ENCODE measurements at places on chromosomes 4 and X.

DNA sequence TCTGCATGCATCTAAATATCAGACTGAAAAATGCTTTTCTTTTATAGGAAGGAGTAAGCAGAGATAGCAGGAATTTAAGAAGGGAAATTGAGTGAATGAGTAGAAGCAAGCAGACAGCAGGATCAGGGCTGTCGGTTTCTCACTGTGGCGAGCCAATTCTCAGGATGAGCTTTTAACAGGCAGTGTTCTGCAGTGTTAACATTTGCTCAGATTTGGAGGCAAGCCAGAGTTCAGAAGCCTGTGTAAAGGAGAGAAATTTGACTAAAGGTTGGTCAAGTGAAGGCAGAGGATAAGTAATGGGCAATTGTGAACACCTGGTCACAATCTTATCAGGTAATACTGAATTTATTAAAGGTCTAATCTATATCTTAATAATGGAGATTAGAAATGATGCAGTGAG, 133.3 kb upstream of the MAGEB16 start:
- DNase-seq, result no peak

DNA sequence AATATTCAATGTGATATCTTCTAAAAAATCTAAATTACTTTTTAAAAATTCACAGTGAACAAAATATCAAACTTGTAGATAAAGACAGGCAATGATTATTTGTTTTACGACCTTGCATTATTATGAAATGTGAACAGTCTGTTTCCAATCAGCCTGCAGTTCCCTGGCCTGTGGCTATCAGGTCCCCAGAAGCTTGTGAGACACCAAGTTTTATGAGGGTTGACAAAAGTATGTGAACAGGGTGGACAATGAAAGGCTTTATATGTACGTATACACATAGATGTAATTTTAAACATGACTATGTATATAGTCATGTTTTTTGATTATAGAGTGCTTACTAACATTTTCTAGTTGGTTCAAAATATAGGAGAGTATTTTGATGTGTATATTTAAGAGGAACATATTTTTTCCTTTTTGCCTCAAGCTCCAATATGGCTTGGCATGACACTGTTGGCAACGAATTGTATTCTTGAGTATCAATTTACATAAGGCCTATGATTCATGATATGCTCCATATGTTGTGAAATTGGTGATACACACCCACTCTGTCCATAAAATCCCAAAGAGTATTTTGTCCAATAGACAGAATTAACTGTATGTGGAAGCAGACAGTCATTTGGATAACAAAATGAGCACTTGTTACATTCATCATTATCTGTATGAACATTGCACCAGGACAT, 55.7 kb downstream of the BTC start:
- DNase-seq, result no peak

DNA sequence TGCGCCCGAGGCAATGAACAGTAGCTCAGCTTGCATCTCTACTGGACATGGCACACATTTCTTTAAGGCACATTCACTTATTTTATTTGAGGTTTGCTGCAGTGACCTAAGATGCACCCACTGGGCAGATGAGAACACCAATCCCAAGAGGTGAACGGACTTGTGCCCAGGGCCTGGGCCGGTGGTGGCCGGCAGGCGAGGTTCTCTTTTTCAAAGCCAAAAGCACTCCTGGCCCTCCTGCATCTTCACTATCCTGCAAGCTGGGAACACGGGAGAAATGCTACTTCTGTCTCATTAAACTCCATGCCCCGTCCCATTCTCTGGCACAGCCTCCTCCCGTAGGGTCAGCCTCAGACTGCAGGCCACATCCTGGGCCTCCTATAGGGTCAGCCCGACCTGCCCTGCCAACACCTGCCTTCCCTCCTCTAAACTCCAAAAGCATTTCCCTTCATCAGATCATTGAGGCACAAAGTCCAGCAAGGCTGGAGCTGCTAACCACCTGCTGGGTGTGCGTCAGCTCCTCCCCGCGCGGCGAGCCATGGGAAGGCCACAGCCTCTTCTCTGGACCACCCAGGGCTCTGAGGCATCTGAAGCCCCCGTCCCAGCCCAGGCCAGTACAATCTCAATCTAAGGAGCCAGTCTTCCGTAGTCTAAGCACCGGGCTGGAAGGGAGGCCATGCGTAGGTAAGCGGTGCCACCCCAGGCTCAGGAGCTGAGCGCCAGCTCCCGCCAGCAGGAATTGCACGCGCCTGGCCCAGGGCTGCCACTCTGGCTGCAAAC, 166.1 kb downstream of the AFAP1 start:
- no peak for DNase-seq

DNA sequence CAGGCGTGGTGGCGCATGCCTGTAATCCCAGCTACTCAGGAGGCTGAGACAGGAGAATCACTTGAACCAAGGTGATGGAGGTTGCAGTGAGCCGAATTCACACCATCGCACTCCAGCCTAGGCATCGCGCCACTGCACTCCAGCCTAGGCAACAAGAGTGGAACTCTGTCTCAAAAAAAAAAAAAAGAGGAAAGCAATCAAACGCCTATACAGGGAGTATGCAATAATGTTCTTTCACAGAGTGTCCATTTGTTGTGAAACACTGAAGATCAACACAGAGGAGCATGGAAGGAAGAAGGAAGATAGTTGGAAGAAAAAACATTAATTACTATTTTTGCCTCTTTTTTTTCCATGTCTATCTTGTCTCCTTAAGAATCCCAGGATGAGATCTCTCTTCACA, 113.4 kb downstream of the FBXO8 start:
- no peak for DNase-seq

DNA sequence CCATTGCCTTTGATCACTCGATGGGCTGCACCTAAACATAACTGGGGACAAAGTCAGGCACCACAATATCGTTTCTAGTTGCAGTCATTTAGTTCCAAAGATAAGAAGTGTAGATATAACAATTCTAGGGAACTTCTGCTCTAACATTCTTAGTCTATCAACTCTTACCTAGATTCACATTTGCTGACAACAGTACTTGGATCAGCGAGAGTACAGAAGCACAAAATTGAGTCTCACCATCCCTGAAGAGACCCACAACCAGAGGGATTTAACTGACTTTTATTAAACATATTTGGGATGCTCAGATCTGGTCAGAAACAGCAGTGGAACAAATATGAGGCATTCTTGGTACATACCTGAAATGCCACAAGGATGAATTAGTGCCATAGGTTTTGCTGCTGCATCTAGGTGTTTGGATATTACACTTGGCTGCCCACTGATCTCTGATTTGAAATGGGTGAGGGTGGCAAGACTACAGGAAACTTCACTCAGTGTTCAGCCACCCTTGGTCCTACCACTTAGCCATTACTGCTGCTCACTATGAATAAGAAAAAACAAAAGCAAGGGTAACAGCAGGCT, 28.9 kb upstream of the HUWE1 start:
- DNase-seq, result no peak

GRCh38 chrX:65879977-65880799, 159.7 kb downstream of the VSIG4 start:
- DNase-seq, result no peak

- DNase-seq, result no peak
These were observed 626 bp downstream of the YTHDC1 start for GRCh38 chr4:68349279-68349648.

All from central memory CD4-positive, alpha-beta T cell (primary cell).